ENCODE measurements at places on chromosomes 3 and 15.

DNA sequence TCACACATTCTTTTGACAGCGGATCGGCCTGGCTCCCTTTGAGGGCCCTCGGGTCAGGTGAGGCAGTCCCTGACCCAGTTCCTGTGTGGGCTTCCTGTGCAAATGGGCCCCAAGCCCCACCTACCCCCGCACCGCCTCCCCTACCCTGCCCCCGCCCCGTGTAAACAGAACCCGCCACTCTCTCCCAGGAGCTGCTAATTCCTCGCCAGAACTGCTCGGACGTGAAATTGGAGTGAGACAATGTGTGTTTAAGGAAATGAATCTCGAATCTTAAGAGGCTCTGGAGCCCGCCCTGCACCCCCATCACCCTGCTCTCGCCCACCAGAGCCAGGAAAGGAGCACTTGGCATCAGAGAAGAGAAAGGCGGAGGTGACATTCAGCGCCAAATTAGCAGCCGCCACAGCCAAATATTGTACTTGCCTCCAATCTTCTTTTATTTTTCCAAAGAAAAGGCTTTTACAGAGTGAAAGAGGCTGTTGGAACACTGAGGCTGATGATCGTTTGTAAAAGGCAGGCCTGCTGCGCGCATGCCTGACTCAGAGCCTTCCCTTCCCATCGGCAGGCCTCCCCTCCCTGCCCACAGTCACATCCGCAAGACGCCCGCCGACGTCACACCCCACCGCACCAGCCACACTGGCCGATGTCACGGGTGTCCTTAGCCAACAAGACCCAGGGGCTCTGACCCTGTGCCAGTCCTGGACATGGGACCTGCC is 53.1 kb downstream of the CACNA2D2 start:
- DNase-seq: no peak

GRCh38 chr15:85832394-85832793 is 37.7 kb upstream of the KLHL25 start:
- DNase-seq: no peak

GRCh38 chr3:13393427-13394360 is 26.4 kb downstream of the NUP210 start:
- no peak for DNase-seq

- DNase-seq: no peak
These were observed 24.2 kb upstream of the LRRFIP2 start for GRCh38 chr3:37198547-37198946.

DNA sequence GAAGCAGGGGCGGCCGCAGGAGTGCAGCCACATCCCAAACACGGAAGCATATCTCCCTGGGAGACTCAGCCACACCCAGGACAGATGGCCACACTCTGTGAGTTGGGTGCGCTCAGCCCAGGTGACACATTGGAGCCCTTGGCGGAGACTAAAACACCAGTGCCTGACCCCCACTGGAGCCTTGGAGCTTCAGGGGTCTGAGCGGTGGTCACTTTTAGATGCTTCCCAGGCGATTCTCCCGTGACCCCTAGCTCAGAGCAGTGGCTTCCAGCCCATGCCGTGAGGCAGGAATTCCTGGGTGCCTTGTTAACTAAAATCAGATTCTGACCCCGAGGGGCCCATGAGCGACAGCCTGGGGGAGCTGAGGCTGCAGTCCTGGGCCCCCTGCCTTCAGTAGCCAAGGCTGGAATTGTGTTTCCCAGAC is 54.5 kb downstream of the PLXNA1 start:
- DNase-seq: no peak

GRCh38 chr15:58556028-58556361 is 124.2 kb downstream of the LIPC start:
- DNase-seq: no peak

DNA sequence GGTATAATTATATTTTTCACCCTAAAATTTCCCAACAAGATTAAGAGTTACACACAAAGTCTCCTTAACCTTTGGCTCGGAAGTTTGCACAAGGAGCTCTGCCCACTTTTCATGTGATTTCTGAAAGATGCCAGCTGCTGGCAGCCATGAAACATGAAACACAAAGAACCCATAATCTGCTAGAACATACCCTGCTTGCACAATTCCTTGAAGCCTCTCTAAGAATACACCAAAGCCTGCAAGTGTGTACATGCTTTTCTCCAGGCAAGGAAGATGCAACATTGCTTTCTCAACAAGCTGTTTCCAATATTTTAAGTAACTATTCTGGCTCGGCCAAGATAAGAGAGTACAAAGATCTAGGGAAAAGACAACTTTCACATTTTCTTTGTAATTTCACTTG is 182.0 kb upstream of the WNT5A start:
- no peak for DNase-seq

DNA sequence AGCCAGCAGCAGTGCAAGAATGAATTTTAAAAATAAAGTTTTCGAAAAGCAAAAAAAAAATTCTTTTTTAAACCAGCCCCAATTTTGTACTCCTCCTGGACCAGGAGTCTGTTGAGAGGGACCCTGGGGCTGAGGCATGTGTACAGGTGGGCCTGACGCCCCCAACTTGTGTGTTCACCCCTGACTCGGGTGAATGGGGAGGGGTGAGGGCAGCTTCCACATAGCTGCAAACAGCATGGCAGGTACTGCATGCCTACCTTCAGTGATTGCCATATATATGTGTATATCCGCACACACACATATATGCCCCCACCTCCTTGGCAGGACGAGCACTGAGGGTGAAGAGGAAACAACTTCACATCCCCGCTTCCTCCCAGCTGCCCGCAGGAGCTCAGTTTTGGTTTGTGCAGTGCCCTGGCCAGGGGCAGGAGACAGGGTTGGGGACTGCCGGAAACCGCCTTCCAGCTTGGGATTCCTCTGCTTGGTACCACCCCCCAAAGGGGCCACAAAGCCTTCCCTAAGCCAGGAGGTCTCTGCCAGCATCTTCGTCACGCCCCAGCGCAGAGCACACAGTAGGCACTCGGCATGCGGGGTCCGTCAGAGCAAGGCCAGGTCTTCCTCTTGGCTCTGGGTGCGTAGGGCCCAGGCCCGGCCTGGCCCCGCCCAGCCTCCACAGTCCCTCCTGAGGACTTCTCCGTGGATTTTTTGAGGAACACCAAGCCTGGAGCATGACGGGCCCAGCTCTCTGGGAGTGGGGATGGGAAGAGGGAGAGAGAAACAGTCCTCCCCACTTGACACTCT is 61.8 kb upstream of the RPL32 start:
- no peak for DNase-seq

- DNase-seq: no peak
These were observed 67.3 kb downstream of the PPARG start for GRCh38 chr3:12356175-12356574.

DNA sequence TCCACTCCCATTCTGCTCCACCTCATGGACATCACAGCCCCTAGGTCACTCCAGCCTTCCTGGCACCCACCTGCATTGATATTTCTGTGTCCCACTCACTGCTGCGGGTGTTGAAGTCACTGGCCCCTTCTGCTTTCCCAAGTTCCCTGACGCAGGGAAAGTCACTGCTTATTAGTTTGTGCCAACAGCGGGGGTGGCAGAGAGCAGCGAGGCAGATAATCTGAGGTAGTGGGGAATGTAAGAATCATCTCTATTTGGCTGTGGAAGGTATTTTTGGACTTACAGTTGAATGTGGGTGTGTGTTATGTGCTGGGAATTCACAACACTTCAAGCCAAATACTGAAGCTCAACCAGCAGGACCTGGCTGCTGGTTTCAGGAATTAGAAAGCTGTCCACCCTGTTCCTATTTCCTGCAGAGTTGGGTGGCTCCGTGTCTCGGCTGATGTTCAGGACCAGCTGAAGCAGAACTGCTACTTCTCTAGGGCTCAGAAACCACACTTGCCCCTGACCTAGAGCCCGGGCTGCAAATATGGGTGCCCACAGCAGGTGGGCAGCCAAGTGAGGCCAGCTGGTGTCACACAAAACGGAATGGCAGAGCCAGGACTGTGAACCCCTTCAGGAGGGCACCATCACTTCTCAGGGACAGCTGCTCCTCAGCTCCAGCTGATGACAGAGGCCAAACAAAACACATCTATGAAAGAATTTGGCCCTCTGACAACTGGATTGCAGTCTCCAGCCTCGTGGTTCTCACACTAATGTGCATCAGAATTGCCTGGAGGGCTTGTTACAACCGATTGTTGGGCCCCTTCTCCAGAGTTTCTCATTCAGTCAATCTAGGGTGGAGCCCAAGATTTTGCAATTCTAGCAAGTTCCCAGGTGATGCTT is 57.7 kb downstream of the SEMA5B start:
- no peak for DNase-seq

DNA sequence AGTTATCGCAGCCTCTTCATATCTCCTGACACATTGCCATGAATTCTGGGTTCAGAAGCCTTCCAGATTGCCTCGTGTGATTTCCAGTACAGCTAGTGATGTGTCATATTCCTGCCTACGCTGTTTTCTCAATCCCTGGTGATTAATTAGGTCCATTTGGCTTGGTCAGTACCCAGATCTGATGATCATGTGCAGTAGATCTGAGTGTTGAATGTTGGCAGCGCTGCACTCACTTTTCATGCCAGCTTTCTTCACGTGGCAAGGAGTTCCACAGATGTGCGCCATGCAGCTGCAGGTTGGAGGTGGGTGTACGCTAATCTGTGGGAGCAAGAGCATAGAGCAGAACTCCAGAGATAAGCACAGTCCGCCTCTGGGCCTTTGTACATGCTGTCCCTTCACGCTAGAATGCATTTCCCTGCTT is 86.9 kb upstream of the COL6A5 start:
- no peak for DNase-seq

GRCh38 chr15:88243895-88244787 is 12.4 kb downstream of the NTRK3 start:
- no peak for DNase-seq

- DNase-seq: no peak
These were observed 811.4 kb downstream of the NR2F2 start for GRCh38 chr15:97141871-97142270.

- no peak for DNase-seq
These were observed 298.9 kb downstream of the RPLP1 start for GRCh38 chr15:69751566-69751965.

GRCh38 chr15:70483513-70483912 is 279.8 kb downstream of the UACA start:
- DNase-seq: no peak

GRCh38 chr3:155394240-155394639 is 100.8 kb upstream of the STRIT1 start:
- no peak for DNase-seq

- no peak for DNase-seq
These were observed 49.5 kb downstream of the CMC1 start for GRCh38 chr3:28290863-28291300.

DNA sequence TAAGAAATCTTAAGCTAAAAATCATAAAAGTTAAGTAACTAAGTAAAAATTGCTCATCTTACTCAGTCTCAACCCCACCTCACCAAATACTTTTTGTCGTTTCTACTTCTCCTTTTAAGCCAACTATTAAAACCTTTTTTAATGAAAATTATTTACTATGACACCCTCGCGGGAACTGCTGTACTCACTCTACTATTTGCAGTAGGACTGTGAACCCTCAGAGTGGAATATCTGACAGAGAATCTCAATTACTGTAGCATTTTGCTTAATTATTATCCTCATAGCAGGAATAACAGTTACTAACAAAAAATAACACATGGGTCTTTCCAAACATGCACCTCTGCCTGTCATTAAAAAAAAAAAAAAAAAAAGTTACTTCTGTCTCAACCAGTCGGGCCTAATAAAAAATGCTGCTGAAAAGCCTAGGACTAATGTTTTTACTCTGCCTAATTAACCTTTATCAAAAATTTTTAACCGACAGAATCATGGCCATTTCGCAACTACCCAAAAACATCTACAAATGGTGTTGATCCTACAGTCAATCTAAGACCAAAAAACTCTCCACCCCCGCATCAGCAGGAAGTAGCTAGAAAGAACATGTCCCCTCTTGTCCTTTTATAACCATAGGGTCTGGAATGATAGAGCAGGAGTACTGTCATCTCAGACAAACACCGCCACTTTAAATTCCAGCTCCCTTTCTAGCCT is 10.2 kb downstream of the ALDH1L1 start:
- DNase-seq: no peak

DNA sequence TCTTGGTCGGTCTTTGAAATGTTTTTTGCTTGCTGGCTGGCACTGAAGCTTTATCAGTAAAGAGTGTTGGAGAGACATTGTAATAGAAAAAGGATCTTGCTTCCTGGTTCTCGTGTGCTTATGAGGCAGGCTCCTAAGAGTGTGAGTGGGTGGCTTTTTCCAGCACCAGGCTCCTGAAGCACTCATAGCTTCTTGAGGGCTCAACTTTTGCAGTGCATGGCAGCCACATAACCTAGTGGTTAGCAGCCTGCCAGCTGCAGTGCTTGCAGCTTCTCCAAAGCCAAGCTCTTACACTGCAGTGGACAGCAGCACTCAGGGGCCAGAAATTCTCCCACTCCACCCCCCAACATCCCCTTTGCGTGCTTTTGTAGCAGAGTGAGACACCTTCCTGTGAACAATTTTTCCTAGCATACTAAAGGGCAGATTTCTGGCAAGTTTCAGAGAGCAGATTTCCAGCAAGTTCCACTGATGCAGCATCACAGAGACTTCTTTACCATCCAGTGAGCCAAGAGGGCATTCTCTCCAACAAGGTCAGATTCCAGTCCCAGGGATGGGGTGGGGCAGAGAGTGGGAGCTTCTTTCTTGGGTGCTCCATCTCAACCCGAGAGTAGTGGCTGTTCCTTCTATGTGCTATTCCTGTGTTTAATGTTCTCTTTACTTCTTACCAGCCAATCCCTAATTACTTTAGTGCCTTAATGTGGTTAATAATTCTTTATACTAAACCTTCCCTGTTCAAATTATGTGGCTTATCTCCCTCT is 15.8 kb upstream of the ARHGEF26 start:
- DNase-seq: no peak

GRCh38 chr3:58591517-58592510 is 14.6 kb upstream of the FAM107A start:
- no peak for DNase-seq

DNA sequence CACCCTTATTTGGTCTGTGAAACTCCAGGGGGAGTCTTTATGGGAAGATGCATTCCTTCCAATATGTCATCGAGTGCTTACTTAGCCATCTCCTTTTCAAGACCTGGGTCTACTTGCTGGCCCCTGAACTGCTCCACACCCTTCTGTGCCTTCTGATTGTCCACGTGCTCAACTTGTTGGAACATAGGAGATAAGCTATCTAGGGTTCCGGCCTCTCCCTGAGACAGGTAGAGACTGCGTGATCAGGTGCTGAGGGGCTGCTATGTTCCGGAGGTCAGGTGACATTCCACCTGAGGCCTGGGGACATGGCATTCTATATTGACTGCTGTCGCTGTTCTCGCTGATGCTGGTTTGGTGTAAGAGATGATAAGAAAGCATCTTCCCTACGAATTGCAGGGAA is 65.6 kb downstream of the ATP1B3 start:
- no peak for DNase-seq

- DNase-seq: no peak
These were observed 92.2 kb upstream of the MITF start for GRCh38 chr3:69647081-69647480.

GRCh38 chr3:47456984-47457383 is 18.8 kb downstream of the SCAP start:
- no peak for DNase-seq

DNA sequence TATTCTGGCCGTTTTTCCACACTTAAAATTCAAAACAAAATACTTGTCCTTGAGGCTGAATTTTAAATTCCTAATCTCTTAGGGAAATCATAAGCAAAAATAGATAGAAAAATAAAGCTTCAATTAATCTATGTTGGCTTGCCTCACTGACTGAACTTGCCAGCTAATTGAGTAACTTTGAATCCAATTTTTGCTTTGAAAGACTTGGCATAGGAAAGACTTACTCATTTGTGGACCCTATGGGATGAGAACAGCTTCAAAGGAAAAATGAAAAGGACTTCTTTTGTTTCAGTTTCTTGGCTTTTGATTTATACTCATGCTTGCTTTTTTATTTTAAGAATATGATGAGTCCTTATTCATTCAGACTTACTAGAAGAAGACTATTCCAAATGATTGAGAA is 370.7 kb upstream of the RARB start:
- no peak for DNase-seq
